ENCODE measurements at places on chromosomes 16 and 17.

GRCh38 chr17:48711128-48711527 lies 11.2 kb downstream of the PRAC1 start:
- DNase-seq: no peak

DNA sequence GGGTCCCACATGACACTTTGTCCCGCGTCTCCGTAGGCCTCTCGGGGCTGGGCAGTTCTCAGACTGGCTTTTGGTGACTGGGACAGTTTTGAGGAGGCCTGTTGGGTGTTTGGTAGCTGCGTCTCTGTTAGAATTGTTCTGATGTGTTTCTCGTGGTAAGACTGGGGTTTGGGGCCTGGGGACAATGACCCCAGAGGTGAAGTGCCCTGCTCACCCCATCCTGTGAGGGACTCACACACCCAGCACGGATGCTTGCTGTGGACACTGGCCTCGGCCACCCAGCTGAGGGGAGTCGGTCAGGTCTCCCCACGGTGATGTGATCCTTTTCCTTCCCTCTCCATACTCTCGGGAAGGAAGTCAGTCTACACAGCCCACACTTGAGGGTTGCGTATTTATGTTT lies 50.3 kb downstream of the METRNL start:
- no peak for DNase-seq

- no peak for DNase-seq
These were observed 7.6 kb downstream of the CBX8 start for GRCh38 chr17:79788989-79789942.

- DNase-seq: no peak
These were observed 104.3 kb upstream of the PSMD7 start for GRCh38 chr16:74192281-74192797.

DNA sequence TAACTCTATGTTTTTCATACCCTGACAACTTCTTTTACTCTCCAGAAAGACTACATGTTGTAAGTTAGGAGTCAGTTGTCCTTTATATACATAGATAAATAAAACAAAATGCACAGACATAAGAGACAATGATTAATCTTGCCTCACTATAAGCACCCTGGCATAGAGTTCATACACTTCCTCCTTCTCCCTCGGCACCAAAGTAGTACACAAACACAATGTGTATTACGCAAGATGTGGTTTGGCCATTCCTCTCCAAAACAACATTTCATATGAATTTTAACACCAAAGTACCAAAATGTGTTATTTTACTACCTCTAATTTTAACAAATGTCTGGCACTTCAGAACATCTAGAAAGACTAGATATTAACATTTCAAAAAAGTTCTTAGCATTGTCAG lies 17.2 kb upstream of the SLFN11 start:
- no peak for DNase-seq

GRCh38 chr17:17727111-17727659 lies 45.9 kb downstream of the RAI1 start:
- no peak for DNase-seq

DNA sequence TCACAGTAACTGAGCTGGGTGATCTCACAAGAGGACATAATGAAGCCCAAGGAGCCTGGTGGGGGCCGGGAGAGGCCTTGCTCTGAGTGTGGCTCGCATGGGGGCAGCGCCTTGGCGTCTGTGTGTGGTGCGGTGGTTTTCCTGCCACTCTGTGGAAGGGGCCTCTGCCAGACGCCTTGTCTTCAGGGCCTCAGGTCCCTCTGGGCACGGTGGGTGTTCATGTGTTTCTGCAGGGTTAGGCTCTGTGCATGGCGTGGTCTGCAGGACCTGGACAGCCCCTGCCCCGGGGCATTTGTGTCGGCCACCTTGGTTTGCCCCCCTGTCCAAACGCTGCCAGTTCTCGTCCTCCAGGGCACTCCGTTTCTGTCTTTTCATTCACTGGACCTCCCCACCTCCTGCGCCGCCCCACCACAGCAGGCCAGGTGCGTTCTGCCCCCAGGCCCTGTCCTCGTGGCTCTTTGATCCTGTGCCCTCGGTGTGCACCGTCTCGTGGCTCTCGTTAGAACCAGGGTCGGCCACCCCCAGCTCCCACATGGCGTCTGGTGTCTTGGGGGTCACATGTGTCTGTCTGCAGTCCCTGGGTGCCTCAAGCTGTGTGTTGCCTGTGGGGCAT lies 43.7 kb upstream of the ZNF750 start:
- no peak for DNase-seq

DNA sequence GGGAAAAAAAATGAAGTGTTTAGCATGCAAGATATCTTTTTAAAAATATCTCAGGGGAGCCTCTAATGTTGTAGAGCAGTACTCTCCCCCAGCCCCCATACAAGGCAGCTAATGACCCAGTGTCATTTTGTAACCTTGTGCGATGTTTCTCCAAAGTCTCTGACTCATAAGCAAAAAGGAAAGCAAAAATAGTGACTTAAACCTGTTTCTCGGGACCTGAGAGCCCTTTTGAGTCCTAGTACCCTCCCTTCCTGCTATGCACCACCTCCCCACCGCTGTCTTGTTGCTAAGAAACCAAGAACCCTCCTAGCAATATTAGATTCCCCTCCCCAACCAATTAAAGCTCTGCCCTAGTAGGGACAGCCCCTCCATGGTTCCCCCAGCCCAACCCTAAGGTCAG lies 2.8 kb downstream of the MYCBPAP start:
- no peak for DNase-seq

DNA sequence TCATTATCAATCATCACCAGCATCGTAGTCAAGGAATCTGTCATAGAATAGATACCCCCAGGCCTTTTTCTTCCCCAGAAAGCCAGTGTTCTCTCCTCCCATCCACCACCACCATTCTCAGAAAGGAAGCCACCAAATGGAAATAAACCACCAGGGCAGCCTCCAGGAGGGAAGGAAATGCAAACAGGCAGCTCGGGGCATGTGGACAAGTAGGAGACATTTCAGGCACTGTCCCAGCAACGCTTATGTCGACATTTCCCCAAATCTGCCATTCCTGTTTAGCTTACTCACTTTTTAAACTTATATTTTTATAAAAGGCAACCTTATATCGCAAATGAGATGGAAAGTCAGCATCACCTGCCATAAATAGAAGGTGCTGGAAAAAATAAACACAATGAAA lies 15.8 kb downstream of the EMP2 start:
- DNase-seq: no peak

DNA sequence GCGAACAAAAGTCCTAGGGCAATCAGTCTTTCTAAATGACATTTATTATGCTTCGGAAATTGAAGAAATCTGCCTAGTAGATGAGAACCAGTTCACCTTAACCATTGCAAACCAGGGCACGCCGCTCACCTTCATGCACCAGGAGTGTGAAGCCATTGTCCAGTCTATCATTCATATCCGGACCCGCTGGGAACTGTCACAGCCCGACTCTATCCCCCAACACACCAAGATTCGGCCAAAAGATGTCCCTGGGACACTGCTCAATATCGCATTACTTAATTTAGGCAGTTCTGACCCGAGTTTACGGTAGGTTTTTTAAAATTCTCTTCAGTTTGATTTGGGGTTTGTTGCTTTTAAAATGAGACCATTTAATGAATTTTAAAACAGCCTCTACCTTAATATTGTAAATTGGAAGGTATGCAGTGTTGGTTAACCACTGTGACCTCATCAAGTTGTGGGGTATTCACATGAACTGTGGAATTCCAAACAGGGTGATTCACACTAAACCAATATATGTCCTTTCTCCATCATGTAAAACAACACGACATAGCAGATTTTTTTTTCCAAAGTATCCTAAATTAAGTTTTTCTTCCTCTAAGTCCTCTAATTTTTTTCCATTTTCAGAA lies 6.2 kb upstream of the EVI2A start:
- DNase-seq: no peak

DNA sequence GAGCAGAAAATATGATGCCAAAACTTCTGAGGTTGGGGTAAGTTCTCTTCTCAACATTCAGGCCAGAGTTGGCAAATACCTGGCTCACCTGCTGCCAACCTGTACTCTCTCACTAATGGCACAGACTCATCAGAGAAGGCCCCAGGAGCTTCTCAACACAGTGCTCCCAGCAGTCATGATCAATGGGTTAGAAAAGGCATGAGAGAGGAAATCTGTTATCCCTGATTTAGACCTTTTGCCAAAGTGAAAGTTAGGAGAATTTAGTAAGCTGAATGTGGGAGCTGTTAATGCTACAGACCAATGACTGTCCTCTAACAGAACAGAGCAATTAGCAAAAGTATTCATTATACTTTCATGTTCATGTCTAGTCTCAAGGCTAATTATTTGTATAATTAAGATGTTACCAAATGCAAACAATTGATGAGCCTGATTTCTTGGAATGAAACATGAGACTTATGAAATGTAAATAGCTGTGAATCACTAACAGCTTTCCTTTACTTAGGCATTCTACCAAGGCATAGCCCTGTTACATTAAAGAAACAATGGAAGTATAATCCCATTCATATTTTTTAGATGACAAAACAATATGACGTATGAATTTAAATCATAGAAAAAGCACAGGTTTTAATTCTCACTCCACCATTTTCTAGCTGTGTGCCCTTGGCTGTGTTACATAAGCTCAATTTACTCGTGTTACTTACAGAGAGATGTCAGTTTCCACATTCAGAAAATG lies 68.7 kb upstream of the MARCHF10 start:
- DNase-seq: no peak

GRCh38 chr17:78322858-78323455 lies 36.9 kb downstream of the SOCS3 start:
- no peak for DNase-seq

GRCh38 chr17:67466251-67466796 lies 89.2 kb downstream of the PITPNC1 start:
- DNase-seq: no peak

DNA sequence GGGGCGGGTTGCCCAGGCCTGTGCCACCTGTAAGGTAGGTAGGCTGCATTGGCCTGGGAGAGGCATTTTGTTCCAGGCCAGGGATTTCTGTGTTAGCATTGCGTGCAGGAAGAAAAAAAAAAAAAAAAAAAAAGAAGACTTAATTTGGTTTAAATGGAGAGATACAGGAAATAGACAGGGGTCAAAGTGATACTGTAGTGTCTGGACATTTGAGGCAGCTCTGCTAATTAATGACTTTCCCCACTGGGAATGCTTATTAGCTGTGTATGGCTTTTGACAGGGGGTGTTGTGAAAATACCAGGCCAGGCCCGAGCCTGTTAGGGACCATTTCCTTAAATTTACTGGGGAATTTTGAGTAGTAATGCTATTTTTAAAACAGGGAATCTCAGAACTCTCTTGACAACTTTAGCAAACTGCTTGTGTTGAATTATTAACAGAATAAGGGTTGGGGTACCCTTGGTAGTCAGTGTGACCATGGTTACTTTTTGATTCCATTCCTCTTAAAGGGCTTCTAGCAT lies 1.0 kb downstream of the MAP2K4 start:
- no peak for DNase-seq

DNA sequence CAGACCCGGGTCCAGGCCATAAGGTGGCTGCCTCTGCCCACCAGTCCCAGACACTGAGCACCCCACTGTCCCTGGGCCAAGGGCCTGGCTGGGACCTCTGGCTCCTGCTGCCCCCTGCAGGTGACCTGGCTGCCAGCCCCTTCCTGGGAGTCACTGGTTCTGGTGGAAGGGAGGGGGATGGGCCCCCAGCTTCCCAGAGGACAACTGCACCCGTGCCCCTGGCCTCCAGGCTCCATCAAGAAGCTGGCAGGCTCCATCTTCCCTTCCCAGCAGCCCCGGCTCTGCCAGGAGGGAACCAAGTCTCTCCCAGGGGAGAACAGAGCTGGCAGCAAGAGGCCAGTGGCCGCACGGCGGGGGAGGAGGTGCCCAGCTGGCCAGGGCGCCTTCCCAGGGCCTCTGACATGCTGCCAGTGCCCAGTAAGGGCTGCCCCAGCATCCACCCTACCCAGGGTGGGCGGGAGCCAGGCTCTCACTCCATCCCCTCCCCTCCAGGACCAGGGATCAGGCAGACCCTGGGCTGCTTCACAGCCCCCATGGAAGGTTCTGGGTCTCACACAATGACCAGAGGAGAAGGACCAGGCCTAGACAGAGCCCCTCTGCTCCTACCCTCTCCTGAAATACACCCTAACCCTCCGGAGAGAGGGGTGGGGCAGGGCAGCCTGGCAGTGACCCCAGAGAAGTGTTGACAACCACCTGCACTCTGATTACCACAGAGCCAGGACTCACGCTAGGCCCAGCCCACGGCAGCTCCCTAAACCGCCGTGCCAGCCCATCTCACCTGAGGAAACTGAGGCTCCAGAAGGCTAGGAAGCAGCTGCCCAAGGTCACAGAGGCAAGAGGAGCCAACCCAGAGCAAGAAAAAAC lies 3.6 kb downstream of the CLUH start:
- DNase-seq: no peak

GRCh38 chr17:69551212-69552010 lies 136.9 kb downstream of the MAP2K6 start:
- DNase-seq: no peak

GRCh38 chr17:7716901-7717755 lies at the start of gene DNAH2:
DNAH2 (plus strand) TSS chr17:7717744; CDS start chr17:7719735, 1,991 bp downstream.
- no peak for DNase-seq

- no peak for DNase-seq
These were observed 8.1 kb upstream of the MRPL58 start for GRCh38 chr17:75004371-75004770.

DNA sequence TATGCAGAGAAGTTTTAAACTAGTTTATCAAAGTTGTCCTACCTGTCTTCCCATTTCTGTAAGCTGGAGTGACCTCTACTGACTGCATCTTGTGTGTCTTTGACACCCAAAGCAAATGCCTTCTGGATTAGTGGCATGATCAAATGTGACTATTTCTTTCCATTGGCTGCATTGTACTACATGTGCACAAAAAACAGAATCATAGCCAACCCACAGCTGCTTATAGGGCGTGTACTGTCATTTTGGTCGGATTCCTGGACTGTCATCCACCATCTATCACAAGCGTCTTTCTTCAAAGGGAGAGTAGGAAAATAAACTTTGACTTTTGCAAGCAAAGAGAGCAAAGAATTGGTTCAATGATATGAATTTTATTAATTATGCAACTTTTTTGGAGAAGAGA lies 310.6 kb downstream of the MAP2K6 start:
- DNase-seq: no peak

GRCh38 chr17:2549392-2550211 lies 37.9 kb upstream of the METTL16 start:
- no peak for DNase-seq

DNA sequence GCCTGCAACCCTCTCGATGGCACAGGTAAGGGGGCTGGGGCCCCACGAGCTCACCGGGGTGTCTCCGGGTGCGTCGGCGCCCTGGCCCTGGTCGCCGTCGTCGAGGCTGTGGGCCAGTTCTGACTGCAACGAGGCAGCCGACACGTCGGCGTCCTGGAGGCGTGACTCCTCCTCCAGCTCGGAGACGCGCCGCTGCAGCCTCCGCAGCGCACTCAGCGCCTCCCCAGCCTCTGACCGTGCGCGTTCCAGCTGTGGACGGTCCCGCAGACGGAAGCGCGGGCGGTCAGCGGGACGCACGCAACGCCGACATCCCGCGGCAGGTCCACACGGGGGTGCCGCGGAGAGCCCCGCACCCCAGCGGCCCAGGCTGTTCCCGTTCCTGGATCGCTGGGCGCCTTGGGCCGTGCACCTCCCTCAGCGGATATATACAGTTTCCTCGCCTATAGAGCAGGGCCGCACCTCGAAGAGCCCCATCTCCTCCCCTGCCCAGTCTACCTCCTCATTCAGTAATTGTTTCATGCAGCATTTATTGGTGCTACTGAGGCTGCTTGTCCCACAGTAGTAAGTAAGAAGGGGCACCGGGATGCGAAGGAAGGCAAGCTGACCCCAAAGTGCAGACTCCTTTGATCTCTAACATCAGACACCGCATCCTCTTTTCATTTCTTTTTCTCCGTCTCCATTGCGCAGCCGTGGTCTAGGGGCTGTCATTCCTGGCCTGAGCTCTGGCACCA lies 5.8 kb downstream of the THOC6 start:
- DNase-seq: no peak
